ENCODE measurements at places on chromosomes 1 and 21.

DNA sequence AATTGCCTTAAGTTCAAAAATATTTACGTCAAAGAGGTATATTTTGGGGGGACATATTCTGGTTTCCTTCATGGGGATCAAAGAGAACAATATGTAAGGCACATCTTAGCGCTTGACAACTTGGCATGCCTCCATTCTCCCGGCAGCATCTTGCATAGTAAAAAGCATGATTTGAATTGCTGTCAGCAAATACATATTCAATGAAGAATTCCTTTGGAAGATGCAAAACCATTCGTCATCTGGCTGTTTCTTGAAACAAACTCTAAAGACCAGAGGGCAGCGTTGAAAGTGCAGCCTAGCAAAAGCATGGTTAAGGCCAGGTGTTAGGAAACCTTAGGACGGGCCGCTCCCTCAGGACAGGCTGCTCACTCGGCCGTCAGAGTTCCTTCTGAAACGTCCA, 3.4 kb upstream of the PIK3CD start:
- no peak for DNase-seq

DNA sequence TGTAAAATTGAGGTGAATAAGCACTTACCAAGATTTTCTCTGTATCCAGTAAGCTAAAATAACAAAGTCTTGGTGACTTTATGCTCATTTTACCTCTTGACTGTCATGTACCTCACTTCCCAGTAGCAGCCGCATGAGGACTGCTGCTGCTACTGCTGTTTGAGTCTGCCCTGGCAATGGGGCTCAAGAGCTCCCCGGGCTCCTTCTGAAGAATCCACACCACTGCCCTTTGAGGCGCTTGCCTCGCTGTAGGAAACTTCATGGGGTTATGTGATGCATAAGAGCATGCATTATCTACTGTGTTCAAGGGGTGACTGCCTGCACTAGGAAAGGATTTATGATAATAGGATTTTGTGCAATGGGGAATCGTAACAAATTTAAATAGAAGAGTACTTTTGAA, 113.5 kb downstream of the NTNG1 start:
- no peak for DNase-seq

DNA sequence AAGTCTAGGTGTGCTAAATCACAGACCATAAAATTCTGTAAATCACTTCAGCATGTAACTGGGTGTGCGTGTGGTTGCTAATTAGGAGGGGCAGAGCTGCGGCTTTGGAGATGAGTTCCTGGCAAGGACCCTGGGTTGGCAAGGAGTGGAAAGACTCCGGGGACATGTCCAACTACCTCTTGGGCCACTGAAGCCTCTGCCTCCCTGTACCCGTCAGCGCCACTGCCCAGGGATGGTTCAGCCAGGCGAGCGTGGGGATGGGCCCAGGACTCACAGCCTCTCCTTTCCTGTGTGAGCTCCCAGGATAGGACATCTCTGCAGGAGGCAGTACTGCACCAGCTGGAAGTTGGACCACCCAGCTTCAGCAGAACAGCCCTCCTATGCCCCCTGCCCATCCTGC, 386.4 kb upstream of the VAMP3 start:
- no peak for DNase-seq

DNA sequence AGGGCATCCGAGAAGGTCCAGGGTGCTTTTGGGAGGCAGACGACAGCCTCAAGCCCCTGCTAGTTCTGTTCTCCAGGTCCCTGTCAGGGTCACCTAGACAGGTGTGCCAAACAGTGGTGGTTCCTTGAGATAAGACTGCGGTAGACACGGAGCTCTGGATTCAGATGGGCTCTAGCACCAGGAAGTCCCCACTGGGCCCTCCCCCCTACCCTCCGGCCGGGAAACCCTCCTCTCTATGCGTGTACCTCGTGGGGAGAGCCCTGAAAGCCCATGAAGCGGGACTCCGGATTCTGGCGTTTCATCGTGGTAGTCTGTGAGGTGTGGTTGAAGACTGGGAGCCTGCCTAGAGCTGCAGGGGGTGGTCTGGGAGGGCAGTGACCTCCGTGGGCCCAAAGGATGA, 2.1 kb upstream of the KCNA2 start:
- no peak for DNase-seq

GRCh38 chr1:71979882-71980281, 302.5 kb downstream of the NEGR1 start:
- DNase-seq = no peak

GRCh38 chr1:98468111-98468717, 193.3 kb upstream of the SNX7 start:
- no peak for DNase-seq

GRCh38 chr1:222283147-222283768, 264.6 kb downstream of the HHIPL2 start:
- DNase-seq = no peak

DNA sequence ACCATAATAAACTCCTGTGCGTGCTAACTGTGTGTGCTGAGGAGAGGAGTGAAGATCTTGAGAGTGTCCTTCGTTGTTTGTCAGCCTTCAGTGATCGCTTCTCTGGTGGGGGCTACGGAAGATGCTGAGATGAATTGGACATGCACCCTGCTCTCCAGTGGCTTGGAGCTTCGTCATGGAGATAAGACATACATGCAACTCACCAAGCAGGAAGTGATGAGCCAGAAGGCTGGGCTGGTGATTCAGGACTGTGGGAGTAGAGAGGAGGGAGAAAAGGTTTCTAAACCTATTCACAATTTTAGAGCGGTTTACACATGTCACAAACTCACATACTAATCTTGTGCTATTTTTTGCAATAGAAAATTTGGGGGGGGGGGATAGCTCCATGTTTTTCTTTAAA, 128.9 kb upstream of the ADAR start:
- DNase-seq = no peak

- DNase-seq = no peak
These were observed 136.4 kb upstream of the KCNE2 start for GRCh38 chr21:34227386-34227852.

- peak; percentile 36 for DNase-seq
These were observed 80.0 kb downstream of the CAMK2N1 start for GRCh38 chr1:20405893-20406604.

- DNase-seq = no peak
These were observed 116.4 kb downstream of the FGGY start for GRCh38 chr1:59413327-59413720.

GRCh38 chr1:20089328-20090077, 19.5 kb downstream of the PLA2G5 start:
- DNase-seq = no peak

- no peak for DNase-seq
These were observed 700.9 kb upstream of the CXADR start for GRCh38 chr21:16811970-16812369.

DNA sequence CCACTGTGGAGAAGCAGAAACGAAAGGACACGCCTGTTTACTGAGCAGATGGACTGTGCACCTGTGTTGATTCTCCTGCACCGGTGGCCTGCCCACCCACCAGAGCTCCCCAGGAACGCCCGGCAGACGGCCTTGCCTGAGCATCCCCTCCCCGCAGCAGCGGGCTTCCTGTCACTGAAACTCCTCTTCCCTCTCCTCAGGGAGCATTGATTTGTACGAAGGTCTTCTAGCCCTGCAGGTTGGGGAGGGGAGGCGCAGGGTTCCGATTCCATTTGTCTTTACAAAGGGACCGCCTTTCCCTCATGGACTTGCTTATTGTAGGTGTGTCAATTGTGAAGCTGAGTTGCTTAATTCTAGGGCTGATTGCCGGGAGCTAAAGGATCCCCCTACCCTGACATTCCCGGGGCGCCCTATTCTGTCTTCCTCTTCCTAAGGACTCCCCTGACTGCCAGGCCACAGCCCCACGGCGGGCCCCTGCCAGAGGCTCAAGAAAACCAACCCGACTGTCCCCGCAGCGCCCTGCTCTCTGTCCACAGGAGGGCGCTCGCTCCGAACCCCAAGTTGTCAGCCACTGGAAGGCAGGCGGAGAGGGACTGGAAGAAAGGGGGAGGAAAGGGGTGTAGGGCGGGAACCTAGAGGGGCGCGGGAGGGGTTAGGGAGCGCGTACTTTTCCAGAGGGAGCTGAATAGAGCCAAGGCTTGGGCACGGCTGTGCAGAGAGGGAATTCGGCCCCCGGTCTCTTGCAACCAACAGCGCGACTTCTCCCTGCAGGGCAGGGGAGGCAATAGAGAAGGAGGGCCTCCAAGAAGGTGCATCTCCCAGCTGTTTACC, 2.8 kb downstream of the S100A6 start:
- DNase-seq = peak; percentile 74

DNA sequence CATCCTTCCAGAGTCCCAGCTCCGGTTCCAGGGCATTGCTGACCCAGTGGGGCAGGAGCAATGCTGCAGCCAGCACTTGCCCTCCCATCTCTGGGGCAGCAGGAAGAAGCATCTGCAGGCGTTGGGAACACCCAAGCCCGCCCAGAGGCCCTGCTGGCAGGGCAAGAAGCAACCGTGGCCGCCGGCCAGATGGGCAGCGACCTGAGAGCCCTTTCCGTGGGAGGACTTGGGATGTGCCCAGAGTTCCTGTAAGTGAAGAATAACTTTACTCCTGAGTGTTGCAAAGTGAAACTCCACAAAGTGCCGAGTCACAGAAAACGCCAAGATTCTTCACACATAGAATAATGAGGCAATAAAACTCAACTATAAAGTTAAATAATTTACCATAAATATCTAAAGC, 46.0 kb downstream of the GRIK3 start:
- no peak for DNase-seq

DNA sequence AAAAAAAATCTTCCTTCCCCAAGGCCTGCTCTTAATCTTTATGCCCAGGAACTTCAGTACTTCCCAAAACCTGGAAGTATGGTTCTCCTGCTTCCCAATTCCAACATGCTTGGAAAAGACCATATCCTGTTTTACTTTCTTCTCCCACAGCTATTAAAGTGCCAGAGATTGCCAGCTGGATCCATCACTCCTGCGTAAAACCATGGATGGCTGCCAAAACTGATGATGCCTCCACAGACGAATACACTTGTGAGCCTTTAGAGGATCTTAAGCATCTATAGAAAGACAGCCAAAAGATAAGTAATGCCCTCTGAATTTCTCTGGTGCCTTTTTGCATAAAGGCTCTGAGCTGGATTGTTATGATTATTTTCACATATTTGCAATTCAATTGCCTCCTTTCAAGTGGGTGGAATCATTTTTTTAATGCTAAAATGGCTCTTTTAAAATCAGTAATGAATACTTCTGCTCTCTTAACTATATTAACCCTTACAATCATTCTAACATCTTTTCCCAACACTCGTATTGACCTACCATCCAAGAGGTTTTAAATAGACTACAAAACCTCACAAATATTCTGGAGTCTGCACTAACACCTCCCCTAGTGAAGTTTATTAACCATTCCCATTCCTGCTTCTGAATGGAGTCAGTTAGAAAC, 1807.8 kb downstream of the BRINP3 start:
- no peak for DNase-seq

DNA sequence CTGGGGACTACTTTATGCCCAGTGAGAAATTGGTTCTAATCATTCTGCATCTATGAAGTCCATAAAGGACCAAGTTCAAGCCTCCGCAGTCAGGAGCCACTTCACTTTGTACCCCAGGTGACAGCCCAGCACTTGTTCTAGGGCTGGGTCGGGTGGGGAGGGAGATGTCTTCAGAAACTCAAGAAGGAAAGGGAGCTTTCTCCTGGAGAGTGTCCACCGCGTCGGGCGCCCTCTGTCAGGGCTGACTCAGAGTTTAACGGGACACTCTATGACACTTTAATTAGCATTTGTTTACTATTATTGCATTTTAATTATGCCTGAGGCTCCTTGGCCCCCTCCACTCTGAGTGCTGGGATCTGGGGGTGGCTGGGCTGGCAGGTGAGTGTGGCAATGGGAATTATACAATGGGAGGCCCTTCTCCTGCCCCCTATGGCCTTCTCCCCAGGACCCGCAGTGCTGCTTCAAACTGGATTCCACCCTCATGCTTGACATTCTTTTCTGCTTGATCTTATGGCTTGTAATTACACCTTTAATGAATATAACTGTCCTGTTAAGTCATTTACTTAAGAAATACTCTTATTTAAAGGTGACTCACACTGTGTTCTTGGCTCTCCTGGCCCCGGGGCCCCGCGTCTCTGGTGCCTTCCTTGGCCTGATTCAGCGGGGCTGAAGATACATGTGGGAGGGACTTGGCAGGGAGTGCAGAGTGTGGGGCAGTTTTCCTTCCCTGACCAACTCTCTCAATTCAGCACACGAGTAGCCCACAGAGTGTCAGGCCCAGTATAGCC, 136.6 kb downstream of the PLXNA2 start:
- no peak for DNase-seq

Measured in CD4-positive, alpha-beta T cell treated with Interleukin-15 for 1 hour (primary cell).